ENCODE measurements at places on chromosomes 5 and 9.

DNA sequence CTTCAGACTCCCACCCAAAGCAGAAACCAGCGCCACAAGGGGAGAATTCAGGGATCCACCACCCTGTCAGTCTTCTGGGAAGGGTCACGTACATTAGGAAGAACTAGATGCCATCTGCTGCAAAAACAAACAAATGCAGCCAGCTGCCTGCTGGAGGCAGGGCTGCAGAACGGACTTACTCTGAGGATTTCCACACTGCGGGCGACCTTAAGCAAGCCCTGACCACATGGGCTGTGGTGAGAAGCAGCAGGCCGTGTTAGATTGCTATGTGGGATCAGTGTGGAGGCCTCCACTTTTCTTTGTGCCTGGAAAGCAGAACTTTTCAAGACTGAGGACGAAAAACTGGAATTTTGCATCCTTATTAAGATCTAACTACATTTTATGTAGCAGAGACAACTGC is 13.4 kb upstream of the LTC4S start:
- peak; percentile 58 for DNase-seq

DNA sequence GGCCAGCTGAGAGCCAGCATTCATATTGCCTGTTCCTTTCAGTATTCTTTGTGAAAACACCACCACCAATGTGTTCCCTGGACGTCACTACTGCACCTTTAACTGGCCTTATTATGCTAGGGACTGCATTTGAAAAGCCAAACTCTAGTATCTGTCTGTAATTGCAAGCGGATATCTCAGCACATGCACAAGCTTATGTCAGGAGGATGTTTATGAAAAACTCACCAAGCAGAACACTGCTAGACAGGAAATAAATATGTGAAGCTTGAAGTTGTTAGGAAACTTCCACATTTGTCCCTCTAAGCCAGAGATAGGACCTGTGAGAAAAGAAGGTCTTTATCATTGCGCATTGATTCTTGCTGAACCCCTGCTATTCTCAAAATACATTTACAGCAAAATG is 135.4 kb upstream of the CCDC152 start:
- no peak for DNase-seq

DNA sequence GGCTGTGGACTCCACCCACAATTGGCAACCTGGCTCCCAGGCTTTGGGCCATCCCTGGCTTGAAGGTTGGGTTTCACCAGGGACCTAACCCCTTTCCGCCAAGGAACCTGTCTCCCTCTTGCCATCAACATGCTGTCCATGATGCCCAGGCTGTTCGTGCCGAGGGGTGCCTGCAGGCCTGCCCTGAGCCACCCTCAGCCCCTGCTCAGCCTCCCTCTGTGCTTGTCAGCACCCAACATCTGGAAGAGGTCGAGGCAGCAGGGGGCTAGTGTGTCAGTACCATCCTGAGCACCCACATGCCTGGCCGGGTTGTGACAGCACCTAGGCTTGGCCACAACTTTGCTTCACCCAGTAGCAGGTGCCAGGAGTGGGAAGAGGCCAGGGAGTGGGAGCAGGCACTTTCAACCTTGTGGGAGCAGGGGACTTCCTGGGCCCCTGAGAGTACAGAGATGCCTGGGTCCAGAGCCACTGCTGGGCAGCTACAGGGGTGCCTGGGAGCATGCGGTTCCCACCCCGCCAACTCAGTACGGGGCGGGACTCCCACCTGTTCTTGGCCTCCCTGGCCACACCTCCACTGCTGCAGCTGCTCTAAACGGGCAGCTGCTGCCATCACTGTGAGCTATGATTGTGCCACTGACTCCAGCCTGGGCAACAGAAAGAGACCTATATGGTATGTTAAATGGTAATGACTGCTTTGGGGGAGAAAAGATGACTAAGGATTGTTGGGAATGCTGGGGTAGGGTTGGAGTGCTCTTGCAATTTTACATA is 6.3 kb downstream of the PDCD1LG2 start:
- DNase-seq = no peak

DNA sequence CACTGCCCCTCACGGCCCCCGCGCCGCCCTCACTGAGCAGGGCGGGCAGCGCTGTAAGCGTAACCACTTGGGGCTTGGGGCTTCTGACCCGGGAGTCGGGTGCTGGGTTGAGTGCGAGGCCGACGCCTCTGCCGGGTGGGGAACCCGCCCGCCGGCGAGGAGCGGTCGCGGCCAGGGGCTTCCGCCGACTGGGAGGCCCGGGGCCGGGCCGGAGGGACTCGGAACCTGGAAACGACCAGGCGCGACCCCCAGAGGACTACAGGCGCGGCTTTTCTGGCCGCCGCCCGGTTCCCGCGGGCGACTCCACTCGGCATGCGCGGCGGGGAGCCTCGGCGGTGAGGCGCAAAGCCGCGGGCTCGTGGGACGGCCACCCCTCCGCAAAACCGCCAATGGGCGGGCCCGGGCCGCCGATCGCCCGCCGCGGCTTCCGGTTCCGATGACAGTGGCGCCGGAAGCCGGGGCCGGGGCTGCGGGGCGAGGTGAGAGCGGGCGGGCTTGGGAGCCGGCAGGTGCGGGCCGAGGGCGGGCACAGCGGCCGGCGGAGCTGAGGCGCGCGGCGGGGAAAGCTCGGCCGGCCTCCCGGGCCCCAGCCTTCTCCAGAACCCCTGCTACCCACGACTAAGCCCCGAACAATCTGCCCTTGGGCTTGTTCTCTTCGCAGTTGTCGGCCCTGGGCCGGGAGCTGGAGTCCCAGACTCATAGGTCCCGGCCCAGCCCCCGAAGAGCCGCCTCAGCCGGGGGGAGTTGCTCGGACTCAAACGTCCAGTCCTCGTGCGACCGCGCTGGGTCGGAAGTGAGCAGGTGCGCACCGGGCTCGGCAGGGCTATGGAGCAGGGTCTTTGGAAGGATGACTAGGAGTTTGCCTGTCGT is at the start of gene RMND5B:
Gene RMND5B (plus strand): TSS at position 439 of the 870 bp plus-strand sequence. CDS start 7,106 bp downstream, outside the sequence.
- peak; percentile 87 for DNase-seq

- DNase-seq = no peak
Measured at GRCh38 chr9:105065098-105066088, 137.4 kb upstream of the ABCA1 start.

- peak; percentile 93 for DNase-seq
Measured at GRCh38 chr5:139765409-139766217, 30.0 kb upstream of the PSD2 start.

- peak; percentile 9 for DNase-seq
Measured at GRCh38 chr9:69645488-69645887, 26.7 kb downstream of the APBA1 start.

DNA sequence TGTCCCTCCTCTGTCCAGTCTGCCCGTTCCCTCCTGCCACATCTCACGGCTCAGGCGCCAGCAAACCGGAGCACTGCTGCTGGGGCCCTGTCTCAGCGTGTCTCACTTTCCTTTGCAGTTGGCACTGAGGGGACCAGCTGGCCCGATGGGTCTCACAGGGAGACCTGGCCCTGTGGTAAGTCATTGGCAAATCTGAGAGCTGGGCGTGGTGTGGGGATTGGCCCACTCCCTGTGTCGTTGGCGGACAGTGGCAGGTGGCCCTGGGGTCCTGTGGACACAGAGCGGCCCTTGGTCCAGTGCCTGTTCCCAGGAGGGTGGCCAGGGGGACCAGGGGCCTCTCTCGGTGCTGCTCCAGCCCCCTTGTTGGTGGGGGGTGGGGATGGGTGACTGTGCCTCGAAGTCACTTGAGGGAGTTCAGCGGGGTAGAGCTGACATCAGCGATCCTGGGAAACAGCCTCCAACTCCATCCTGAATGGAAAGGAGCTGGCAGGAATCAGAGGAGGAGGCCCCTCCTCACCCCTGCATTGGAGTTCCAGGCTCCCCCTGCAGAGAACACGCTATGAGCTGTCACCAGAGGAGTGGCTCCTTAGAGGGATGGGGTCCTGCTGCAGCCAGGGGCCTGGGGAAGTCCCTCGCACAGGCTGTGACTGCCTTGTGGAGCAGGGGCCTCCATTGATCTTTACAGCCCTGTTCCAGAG is 111.0 kb downstream of the COL5A1 start:
- no peak for DNase-seq

DNA sequence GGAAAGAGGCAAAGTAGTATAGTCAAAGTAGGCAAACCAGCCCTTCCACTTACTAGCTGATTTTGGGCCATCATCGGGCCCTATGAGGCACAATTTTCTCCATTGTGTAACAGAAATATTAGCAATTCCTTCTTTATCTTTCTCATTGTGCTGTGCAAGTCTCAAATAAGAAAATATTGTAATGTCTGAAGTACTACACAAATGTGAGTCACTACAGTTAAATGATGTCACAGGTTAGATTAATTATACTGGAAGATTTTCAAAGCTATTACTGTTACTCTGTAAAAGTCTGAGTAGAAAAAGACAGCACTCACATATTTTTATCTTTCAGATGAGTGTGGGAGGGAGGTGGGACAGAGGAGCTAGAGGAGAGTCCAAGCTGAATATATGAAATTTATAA is 12.4 kb upstream of the TMC1 start:
- DNase-seq = no peak

DNA sequence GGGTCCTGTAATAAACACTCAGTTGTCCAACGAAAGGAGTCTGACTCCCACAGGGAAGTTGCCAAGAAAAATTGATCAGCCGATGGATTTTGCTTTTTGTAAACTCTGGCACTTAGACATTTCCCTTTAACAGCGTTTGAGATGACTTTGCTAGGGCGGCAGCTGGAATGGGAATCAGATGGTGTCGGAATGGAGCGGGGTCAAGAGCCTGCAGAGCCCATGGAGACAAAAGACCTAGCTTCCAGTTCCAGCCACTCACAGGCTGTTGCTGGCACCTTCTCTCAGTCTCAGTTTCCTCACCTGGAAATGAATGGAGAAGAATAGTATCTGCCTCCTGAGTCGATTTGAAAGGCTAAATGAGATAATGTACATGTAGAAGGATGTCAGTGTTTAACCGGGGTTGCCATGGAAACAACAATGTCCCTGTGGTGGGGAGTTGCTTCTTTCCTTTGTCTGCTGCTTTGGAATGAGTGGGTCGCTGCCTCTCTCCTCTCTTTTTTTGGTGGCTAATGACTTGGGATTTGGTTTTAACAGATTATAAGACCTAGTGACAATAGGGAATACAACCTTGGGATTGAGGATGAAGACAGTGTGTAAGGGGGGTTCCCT is 137.4 kb downstream of the GAS1 start:
- DNase-seq = no peak

GRCh38 chr9:126527109-126527825 is 86.5 kb upstream of the LMX1B start:
- no peak for DNase-seq

- DNase-seq = no peak
Measured at GRCh38 chr9:94926431-94926800, 199.9 kb downstream of the AOPEP start.

- peak; percentile 61 for DNase-seq
Measured at GRCh38 chr9:68560071-68560844, 19.6 kb upstream of the TMEM252 start.

- DNase-seq = no peak
Measured at GRCh38 chr5:33174383-33174782, 266.4 kb upstream of the TARS1 start.

- DNase-seq = no peak
Measured at GRCh38 chr9:106934442-106935238, 71.7 kb downstream of the ZNF462 start.

DNA sequence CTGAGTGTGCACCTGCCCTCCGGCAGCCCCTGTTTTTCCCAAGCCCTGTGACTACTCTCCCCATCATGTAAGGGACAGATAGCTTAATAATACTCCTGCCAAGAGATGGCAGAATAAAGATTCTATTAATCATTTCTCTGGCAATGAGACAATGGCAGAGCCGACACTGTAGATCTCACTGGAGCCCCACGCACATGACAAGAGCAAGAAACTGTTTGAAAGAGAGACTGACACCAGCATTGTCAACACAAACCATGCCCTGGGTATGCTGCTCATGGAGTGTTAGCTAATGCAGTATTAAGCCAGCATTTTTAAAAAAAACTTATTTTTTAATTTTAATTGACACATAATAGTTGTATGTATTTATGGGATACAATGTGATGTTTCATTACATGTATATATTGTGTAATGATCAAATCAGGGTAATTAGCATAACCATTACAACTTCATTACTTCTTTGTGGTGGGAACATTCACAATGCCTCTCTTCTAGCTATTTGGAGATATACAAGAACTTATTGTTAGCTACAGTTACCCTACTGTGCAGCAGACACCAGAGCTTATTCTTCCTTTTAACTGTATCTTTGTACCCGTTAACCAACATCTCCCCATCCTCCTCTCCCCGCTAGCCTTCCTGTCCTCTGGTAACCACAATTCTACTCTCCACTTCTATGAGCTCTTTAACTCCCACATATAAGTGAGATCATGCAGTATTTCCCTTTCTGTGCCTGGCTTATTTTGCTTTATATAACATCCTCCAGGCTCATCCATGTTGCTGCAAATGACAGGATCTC is 31.5 kb upstream of the SEMA4D start:
- no peak for DNase-seq

- DNase-seq = no peak
Measured at GRCh38 chr9:119649205-119649604, 280.0 kb upstream of the BRINP1 start.

GRCh38 chr9:36041506-36041905 is 4.8 kb downstream of the RECK start:
- no peak for DNase-seq

- DNase-seq = no peak
Measured at GRCh38 chr5:157924931-157925729, 66.2 kb upstream of the CLINT1 start.

DNA sequence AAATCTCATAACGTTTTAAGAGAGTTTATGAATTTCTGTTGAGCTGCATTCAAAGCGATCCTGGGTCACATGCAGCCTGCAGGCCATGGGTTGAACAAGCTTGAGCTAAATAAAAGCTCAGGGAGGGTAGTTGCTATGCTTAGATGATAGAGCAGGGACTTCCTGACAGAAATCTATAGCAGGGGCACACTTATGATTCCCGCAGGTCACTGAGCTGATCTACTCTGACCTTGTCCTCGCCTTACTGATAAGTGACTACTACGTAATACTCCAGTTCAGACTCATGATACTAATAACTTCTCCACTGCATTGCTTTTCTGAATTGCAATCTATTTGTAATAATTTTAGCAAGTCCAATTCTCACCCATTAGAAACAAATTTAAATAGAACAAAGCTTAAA is 90.9 kb downstream of the NFIB start:
- DNase-seq = no peak

- no peak for DNase-seq
Measured at GRCh38 chr5:156356238-156356637, 29.3 kb downstream of the SGCD start.

DNA sequence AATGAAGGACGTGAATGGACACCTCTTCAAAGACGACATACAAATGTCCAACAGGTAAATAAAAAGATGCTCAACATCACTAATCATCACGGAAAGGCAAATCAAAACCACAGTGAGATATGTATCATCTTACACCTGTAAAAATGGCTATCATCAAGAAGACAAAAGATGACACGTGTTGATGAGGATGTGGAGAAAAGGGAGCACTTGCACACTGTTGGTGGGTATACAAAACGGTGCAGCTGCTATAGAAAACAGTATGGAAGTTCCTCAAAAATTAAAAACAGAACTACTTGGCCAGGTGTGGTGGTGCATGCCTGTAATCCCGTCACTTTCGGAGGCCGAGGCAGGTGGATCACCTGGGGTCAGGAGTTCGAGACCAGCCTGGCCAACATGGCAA is 47.9 kb downstream of the STK10 start:
- no peak for DNase-seq
